Activated CD8-positive, alpha-beta memory T cell treated with anti-CD3 and anti-CD28 coated beads for 1 hour (primary cell): ENCODE measurements at places on chromosomes 7 and 10.

DNA sequence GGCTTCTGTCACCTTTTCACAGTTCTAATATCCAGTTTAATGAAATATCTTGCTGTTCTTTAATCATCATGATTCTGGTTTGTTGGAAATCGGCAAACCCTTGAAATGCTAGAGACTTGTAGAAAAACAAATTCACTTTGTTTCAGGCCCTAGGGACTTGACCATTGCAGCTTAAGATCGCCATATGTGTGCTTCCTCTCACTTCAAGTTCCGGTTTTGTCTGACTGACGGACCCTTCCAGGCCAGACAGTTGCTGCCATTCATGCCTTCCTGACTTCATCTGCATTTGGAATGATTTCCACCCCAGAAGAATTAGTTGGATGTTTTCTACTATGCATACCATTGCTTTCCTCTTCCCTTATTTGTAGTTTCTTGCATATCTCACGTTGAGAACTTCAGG lies 125.6 kb downstream of the CELF2 start:
- no peak for DNase-seq

GRCh38 chr10:96306516-96306915 lies 2.3 kb downstream of the DNTT start:
- DNase-seq, result no peak

DNA sequence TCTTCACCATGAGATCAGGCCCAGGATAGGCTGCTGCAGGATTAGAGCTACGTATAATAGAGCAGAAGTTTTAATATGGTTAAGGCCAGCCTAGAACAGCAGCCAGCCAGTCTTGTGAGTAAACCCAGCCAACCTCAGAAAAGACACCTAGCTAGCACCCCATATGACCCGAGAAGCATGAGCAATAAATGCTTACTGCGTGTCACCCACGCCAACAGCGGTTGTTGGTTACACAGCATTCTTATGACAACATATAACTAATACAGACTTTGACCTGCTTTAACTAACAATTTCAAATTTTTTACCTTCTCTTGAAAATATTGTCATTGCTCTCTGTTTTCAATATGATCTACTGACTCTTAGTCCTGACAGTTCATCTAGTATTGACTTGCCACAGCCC lies 105.7 kb downstream of the HBP1 start:
- DNase-seq, result no peak

DNA sequence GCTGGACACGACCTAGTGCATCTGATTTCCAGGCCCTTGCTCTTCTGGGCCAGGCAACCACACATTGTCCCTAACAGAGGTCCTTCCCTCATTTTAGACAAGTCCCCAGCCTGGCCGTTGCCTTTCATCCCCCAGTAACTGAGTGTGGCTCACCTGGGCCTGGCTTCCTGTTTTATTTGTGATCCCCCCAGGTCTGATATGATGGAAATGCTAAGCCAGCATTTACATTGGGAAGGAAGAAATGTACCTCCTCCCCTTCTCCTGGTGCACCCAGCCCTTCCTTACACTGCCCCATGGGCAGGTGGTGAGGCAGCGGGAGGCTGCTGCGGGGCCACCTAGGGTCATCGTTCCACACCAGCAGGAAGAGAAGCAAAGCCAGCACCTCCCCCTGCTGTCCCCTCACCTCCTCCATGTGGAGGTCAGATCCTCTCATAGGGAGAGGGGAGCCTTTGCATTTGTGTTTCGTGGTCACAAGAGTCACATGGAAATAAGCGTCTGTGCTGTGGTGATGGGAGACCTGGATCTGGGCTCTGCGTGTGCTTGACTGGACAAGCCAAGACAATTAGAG lies 108.8 kb downstream of the GLRX3 start:
- DNase-seq, result no peak

GRCh38 chr7:3488829-3489228 lies 187.8 kb downstream of the SDK1 start:
- no peak for DNase-seq

GRCh38 chr7:26167303-26167934 lies 15.4 kb downstream of the NFE2L3 start:
- no peak for DNase-seq

DNA sequence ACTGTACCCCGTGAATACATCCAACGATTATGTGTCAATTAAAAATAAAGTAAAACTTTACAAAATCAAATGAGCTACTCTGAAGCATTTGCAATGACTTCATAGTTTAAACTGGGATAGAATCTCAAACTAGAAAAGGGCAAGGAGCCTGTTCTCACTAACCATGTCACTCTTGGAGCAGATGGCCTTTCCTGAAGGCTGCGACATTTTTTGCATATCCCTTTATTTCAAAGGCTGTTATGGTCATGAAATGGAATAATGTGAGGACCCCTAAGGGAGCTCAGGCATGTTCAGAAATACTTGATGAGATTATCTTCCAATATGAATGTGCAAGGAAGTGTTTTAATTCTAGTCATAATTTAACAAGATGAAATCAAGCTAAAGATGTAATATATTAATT lies 679.4 kb downstream of the NRG3 start:
- DNase-seq, result no peak

GRCh38 chr7:36021917-36022550 lies 131.0 kb upstream of the EEPD1 start:
- DNase-seq, result no peak

- no peak for DNase-seq
These were observed 8.8 kb upstream of the RHOBTB1 start for GRCh38 chr10:60952846-60953220.

GRCh38 chr10:94578790-94579189 lies 33.2 kb downstream of the HELLS start:
- DNase-seq, result no peak

- DNase-seq, result no peak
These were observed 30.4 kb upstream of the SLC13A1 start for GRCh38 chr7:123230147-123230546.

- DNase-seq, result no peak
These were observed 3.0 kb downstream of the VSTM2A start for GRCh38 chr7:54545241-54545563.

DNA sequence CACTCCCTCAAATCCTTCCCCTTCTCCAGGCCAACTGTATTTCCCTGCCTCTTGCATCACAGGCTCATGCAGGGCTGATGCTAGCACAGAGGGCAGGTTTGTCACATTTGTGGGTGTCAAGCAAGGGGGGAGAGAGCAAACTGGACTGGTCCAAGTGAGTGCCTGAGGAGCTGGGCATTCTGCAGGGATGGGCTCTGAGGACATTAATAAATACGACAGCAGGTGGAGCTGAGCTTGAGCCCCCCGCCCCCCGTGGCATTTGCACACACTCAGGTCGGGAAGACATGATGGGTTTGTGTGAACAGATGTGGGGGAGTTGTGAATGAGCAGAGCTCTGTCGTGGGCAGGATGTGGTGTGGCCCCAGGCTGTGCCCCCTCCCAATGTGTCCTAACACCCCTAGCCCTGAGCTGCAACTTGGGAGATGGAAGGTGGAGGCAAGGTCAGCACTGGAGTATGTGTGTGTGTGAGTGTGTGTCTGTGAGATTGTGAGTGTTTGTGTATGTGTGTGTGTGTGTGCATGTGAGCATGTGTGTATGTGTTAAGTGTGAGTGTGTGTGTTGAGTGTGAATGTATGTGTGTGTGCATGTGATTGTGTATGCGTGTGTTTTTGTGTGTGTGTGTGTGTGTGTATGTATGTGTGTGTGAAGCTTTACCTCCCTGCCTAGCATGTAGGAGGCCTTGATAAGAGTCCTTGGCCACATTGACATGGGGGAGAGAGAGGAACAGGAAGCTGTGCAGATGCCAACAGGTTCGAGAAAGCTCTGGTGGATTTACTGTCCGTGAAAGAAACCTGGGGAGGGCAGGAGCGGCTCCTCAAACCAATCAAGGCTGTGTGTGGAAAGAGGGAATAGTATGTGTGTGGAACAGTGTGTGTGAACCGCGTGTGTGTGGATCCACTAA lies 9.1 kb downstream of the RASSF4 start:
- DNase-seq, result no peak

DNA sequence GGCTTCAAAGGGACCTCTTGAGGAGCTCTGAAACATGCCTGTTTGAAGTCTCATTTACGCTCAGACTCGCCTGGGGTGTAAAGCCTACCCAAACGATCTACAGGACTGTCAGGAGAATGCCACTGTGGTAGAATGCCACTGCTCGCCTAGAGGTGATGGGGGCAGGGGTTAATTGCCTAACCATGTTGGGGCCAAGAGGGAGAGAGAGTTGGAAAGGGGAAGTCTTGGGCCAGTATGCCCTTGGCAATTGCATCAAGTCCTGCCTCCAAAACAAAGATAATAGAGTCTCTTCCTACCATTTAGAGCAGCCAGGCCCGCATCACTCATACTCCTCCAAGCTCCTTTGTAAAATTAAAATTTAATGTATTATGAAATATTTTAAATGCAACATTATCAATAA lies 25.2 kb downstream of the CDK1 start:
- no peak for DNase-seq

GRCh38 chr7:32415936-32416335 lies 74.2 kb downstream of the LSM5 start:
- DNase-seq, result no peak

GRCh38 chr7:80815733-80816132 lies 103.1 kb downstream of the SEMA3C start:
- no peak for DNase-seq

DNA sequence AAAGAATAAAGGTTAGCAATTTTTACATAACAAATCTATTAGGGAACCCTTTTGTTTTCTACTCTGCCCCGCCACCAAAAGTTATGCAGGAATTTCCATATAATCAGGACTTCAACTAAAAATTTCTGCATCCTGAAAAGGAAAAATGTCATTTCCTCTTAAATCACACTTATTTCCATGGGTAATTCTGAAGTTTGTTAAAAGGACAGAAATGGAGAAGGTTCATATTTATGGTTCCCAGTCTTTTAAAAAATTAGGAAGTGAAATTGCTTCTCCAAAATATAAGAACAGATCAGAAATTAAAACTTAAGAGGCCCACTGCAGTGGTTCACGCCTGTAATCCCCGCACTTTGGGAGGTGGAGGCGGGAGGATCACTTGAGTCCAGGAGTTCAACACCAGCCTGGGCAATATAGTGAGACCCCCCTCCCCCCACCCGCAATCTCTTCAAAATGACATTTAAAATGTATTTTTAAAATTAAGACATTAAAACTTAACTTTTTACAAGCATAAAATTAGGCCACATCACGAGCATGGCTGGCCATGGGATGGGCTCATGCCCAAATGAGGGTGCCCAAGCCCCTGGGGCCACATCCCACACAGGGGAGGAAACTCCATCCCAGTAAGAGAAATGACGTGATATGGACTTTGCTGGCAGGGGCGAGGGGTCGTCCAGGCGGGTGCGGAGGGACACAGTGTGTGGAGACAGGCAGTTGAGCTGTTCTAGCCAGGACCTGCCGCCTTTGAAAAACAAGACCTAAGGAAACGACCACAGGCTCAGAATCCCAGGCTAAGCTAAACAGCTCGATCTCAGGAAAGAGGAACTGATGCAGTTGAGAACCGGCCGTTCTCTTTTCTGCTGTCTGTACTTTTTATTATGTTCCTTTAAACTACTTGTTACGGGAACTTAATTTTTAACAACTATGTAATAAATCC lies 51.3 kb upstream of the NFE2L3 start:
- DNase-seq, result no peak

DNA sequence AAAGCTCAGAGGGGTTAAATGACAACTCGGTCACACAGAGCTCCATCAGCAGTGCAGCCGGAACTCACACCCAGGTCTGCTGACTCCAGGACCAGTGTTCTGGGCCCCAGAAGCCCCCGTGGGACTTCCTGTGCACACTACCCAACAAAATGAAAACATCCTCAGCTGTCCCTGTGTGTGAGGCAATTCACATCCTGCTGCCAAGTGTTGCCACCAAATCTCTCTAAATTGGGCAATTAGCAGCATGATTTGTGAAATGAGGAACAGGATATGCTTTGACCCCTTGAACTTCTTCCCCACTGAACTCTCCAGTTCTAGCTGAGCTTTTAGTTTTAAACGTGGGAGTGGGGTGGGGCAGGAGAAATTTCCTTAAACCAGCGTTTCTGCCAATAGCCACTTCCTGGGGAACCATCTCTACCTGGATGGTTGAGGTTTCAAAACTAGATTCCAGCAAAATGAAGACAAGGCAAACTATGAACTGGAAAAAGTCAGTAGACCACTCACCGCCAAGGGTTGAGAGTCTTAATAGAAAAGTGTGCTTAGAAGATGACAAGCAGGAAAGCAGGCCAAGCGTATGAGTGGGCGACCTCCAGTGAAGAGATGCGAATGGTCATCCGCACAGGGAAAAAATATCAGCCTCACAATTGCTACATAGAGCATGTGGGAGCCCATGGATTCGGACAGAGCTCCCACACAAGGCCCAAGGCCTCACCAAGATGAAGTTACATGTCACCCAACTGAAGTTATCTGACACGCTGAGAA lies 51.9 kb upstream of the CHST15 start:
- no peak for DNase-seq

- DNase-seq, result no peak
These were observed 53.7 kb downstream of the IKZF1 start for GRCh38 chr7:50358041-50358705.

DNA sequence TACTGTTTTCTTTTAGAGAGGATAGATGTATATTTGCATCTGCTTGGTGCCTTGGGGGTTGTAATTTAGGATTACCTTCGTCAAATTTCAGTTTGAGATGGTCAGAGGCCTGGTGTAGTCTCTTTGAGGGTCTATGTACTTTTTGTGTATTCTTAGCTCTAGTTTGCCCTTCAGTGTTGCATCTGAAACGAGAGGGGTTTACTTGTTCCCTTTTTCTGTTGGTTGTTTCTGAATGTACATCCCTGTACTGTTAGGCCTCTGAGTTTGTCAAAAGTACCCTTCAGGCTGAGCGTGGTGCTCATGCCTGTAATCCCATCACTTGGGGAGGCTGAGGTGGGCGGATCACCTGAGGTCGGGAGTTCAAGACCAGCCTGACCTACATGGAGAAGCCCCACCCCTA lies 60.0 kb downstream of the MLLT10 start:
- no peak for DNase-seq

- no peak for DNase-seq
These were observed 6.3 kb downstream of the ZNF503 start for GRCh38 chr10:75395066-75395931.

GRCh38 chr7:41333511-41333910 lies 369.4 kb downstream of the INHBA start:
- DNase-seq, result no peak

DNA sequence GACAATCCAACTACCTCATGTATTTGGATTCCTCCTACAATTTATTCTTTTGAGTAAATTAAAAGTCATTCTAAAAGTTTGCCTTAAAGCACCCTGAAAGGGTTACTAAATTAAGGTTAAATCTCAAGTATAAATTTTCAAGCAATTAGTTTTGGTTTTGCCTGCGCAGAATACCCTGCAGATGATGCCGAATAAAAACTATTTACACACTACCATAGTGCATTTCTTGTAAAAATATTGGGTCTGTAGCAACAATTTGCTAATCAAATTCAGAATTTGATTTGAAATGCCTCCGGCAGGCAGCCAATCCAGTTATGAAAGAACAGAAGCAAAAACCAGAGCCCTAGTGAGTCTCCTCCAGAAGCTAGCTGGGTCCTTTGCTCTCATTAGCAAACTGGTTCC lies 122.2 kb downstream of the TWIST1 start:
- DNase-seq, result no peak
